ENCODE measurements at places on chromosomes 5 and 9. TPM values are rescaled to one million over a fixed set of nuclear protein-coding genes. Genes with fewer than 3 reads are reported as not detected.

TMC1 gene
- total RNA-seq = not detected

PCDHGB5 gene
- not detected for total RNA-seq

DNA sequence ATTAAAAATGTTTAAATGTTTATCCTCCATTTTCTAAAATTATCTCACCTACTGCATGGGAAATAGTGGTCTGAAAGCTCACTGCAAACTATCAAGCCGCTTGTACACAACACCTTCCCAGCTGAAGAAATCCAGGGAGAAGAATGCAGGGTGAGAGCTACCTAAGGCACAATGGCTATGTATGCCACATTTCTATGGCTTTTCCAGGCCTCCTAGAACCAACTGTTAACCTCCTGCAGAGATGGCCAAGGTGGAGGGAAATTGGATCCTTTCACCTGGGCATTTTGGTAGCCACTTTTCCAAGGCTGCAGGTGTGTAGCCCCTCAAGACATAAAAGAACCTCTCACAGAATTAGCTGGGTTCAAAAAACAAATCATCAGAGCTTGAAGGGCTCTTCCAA, 286.4 kb downstream of the EBF1 start:
- no peak for DNase-seq

DNA sequence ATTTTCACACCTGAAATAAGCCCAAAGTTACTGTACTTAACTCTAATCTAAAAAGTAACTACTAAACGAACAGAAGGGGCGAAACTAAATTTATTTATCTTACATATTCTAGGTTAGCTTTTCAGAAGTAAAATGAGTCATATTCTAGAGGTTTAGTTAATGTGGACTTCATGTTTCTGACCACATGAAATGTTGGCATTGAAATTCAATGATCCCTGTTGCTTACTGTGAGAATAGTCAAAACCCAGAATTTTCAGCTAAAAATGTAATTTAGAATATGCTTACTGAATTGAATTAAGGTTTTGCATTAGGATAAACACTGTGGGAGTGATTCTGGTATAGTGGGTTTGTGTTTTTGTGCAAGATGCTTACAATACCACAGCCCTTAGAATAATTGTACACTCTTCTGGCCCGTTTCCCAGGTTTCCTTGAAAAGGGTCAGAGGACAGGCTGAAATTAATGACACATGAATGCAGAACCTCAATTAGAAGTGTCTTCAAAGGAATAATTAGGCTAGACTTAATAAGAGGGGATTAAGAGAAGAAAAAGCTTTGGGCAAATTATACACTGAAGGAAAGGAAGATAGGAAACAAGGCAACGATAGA, 1.4 kb upstream of the SNX18 start:
- DNase-seq = no peak

- DNase-seq = no peak
Observed at GRCh38 chr5:77087484-77088261, 588 bp upstream of the ZBED3 start.

All from activated naive CD4-positive, alpha-beta T cell treated with anti-CD3 and anti-CD28 coated beads for 36 hours (primary cell).